T-helper 9 cell (primary cell): ENCODE measurements at places on chromosomes 16 and 17.
A peak's percentile ranks its signal among the peaks of the same experiment; 100 is the strongest.

DNA sequence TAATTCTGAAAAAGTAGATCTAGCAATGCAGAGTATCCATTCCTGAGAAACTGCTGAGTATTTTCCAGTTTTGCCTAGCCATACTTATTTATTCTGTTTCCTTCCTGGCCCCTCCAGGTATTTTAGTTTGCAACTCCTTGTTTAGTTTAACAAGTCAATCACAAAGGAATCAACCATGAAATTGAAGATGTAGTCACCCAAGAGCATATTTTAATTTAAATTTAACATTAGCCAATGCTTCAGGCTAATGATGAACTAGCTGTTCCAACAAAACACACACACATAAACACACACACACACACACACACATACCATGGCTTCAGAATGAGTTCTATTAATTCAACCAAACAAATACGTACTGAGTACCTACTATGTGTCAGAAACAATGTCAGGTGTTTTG, 332.8 kb upstream of the ERCC4 start:
- no peak for DNase-seq

DNA sequence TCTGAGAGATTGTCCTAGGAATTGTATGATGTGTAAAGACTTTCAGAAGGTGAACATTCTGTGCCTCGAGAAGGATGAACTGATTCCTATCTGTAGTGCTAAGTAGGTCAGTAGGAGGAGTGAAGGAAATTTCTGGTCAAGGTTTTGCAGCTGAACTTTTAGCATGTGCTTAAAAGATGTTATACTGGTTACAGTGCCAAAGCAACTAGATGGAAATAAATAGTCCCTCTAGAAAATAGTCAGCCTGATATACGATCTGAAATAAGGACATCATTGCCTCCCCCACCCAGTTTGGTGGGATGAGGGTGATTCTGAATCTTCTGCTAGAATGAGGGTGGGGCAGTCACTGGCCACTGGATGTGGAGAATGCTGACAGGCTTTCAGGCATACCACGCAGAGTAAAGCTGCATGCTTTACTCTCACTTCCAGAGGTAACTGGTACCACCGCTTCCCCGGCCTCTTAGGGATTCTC, 57.2 kb upstream of the VPS4A start:
- no peak for DNase-seq

DNA sequence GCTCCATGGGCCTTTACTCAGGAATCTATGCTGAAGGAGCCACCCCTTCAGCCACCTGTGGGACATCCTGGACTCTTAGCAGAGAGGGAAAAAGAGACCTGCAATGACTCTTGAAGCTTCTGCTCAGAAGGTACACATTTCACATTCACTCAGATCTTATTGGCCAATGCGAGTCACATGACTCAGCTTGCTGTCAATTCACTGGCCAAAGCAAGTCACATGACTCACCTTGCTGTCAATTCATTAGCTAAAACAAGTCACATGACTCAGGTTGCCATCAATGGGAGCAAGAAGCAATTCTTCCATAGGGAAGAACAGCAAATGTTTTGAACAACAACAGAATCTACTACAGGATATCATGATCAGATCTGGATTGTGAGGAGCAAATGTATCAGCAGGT, 233.4 kb downstream of the SHISA9 start:
- no peak for DNase-seq

- no peak for DNase-seq
These were observed 71.4 kb downstream of the BCAS3 start for GRCh38 chr17:60749050-60749449.

GRCh38 chr17:2571523-2572303, 21.7 kb upstream of the PAFAH1B1 start:
- DNase-seq = no peak

GRCh38 chr16:19281246-19281645, 4.3 kb upstream of the CLEC19A start:
- DNase-seq = no peak

- no peak for DNase-seq
These were observed 59.0 kb upstream of the TBX2 start for GRCh38 chr17:61340431-61341209.

- no peak for DNase-seq
These were observed 71.4 kb downstream of the MARF1 start for GRCh38 chr16:15571557-15571956.

GRCh38 chr17:77457572-77458201, 316.9 kb downstream of the SEC14L1 start:
- DNase-seq = no peak

GRCh38 chr16:22195695-22196558, 10.2 kb upstream of the EEF2K start:
- peak; percentile 87 for DNase-seq

GRCh38 chr16:3091551-3091950, 7.5 kb downstream of the ZSCAN10 start:
- DNase-seq = no peak

GRCh38 chr17:54944796-54945195, 23.7 kb downstream of the COX11 start:
- DNase-seq = no peak

DNA sequence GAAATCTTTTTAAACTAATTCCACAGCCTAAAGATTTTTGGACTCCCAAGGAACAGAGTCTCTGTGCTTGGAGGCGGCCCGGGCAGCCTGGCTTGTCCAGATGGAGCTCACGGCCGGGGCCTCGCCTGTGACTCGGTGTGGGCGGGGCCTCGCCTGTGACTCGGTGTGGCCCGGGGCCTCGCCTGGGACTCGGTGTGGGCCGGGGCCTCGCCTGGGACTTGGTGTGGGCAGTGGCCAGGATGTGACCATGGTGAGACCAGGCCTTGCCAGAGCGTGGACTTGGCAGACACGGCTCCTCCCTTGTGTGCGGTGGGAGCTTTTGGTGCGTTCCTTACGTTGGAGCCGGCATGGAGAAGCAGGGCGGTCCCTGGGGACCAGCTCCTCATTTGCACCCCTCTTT, 92.3 kb downstream of the METRNL start:
- DNase-seq = no peak

DNA sequence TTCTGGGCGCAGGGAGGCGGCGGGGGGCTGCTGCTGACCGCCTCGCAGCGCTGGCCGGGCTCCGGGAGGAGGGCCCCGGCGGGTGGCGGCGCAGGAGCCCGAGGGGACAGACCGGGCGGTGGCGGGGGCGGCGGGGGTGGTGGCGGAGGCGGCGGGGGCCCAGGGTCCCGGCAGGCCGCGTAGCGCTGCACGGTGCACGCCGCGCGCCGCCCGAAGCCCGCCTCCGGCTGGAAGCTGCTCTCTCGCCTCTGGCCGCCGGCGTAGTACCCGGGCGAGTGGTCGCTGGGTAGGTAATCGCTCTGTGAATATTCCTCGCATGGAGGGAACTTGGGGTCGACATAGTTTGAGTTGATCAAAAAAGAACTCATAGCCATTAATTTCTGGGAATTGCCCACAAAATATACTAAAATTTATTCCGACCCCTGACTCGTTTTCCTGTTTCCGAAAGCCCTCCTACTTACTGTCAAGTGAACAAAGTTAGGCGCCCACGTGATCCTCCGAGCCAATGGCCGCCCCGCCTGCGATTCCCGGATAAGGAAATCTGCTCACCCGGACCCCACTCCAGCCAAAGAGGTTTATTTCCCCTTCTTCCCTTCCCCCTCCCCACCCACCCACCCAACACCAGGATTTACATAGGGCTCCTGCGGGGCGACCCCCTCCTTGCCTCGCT, at the start of gene HOXB4:
HOXB4 (minus strand) TSS at position 405 of the 670 bp plus-strand sequence; CDS start at position 374, 31 bp downstream.
- DNase-seq = peak; percentile 66

- DNase-seq = no peak
These were observed 43.2 kb downstream of the MYH3 start for GRCh38 chr17:10613775-10614513.
